ENCODE measurements at places on chromosomes 2 and 18.
A peak's percentile ranks its signal among the peaks of the same experiment; 100 is the strongest.

DNA sequence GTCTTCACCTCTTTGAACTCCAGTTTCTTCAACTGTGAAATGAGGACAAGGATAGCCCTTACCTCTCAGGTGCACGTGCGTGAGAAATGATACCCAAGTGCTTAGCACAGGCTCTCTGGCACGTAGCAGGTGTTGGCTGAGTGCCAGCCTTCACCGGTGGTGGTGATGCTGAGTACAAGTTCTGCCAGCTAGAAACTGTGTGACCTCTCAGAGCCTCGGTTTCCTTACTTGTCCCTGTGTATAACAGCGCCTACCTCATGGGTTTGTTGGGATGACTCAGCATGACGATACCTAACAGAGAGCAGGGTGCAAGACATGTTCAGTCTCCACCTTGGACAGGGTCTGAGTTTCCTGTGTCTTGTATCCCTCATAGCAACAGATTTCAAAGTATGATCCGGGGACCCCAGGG, 205.1 kb downstream of the TNS1 start:
- no peak for DNase-seq

- no peak for DNase-seq
Measured at GRCh38 chr18:26864658-26865057, 849 bp downstream of the AQP4 start.

GRCh38 chr2:96265349-96265839, 403 bp downstream of the TMEM127 start:
- peak; percentile 40 for DNase-seq

GRCh38 chr2:58378152-58378551, 137.0 kb upstream of the FANCL start:
- no peak for DNase-seq

DNA sequence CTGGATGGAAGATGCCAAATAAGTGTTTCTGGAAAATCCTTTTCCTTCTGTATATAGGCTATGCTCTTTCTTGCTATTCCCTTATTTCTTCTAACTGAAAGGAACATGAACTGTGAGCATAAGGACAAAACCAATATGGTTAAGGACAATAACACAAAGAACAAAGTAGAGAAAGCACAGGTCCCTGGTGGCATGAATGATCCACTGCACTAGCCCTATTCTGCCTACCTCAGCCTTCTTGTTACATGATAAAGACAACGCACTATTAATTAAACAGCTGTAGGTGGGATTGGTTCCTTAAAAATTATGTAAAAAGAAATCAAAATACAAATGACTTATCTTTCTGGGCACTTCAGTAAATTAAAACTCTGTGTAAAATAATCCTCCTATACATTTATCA, 1.9 kb upstream of the WDR75 start:
- DNase-seq: no peak

GRCh38 chr18:3115447-3116030, 102.6 kb upstream of the LPIN2 start:
- no peak for DNase-seq

DNA sequence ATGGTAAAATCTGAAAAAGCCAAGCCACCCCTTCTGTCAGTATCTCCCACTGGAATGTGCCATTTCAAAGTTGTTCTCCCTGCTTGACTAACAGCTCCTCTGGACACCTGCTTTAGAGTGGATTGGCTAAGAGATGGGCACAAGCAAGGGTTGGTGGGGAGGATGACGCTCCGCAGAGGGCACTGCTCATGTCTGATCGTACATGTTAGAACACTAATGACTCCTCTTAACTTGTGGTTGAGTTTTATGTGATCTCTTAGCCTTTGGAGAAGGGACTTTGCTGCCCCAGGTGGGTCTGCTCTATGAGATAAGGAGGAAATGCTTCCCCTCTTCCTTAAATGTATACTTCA, 8.2 kb upstream of the KIAA2012 start:
- DNase-seq: no peak

Data from AML-193 (cell line).